ENCODE measurements at places on chromosomes 4 and X. TPM values are rescaled to one million over a fixed set of nuclear protein-coding genes. Genes with fewer than 3 reads are reported as not detected.

DNA sequence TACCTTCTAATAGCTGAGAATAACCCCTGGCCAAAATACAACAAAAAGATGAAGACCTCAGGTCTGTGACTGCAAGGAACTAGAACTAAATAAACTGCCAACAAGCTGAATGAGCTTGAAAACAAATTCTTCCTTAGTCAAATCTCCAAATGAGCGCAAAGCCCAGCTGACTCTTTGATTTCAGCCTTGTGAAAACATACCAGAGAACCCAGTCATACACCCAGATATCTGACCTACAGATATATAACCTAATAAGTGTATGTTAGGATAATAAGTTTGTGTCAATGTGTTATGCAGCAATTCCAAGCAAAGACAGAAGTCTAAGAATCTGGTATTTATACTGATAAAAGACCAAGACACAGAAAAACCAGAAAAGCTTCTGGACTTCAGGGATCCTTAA, 38.0 kb upstream of the ADGRL3 start:
- H3K27ac ChIP-seq, result no peak overlapping the region
- no peaks in the 10 kb centered on the region for H3K4me1 ChIP-seq
- no peak for DNase-seq
- H3K36me3 ChIP-seq, result no peaks in the 10 kb centered on the region

Gene PAGE1
- total RNA-seq, result not detected

DNA sequence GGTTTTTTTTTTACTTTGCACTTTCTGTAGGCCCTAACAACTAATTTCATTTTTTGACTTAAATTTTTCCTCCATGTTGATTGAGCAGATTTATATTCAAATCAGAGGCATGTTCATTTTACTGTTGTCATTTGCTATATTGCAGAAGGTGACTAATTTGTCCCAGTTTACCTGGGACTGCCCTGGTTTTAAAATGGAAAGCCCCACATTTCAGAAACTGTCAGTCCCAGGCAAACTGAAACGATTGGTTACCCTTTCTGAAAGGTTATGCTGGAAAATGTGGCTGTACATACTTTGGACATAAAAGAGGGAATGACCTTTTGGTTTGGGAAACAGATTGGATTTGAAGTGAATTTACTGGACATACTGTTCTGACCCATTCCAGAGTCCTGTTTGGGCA, 160.0 kb downstream of the SPCS3 start:
- H3K36me3 ChIP-seq, result no peaks in the 10 kb centered on the region
- no peak for DNase-seq
- no peaks in the 10 kb centered on the region for H3K4me1 ChIP-seq
- H3K27ac ChIP-seq, result no peak overlapping the region

GRCh38 chr4:139887376-139887802, 221.8 kb downstream of the MGST2 start:
- DNase-seq, result no peak
- peak overlapping the region; percentile 22 for H3K27ac ChIP-seq
- peak overlapping the region; percentile 14 for H3K4me3 ChIP-seq
- H3K27me3 ChIP-seq, result no peaks in the 10 kb centered on the region

DNA sequence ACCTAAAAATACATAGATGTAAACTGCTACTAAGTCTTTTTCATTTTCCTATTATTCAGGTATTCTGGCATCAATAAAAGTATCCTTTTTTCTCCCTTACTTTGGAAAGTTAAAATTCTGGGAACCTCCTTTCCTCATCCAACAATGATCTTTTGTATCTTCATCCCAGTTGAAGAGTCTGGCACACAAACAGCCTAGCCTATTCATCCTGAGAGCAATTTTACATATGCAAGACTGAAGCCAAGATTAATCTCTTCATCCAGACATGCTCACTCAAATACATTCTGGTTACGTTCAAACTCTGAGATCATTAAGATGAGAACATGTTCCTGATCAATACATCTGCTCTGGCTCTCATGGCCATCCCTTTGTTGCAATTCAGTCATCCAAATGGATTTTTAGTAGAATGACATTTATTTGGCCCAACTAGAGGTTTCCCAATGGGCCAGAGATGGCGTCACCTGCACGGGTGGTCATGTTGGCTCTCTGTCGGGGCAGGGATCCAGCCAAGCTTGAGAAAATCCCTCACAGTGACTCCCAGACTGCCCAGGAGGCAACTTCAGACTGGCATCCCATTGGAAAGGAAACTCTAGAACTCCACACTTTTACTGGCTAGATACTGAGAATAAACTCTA, 135.3 kb upstream of the VCX2 start:
- no peak overlapping the region for H3K27ac ChIP-seq
- no peaks in the 10 kb centered on the region for H3K27me3 ChIP-seq
- no peak for DNase-seq
- no peaks in the 10 kb centered on the region for H3K36me3 ChIP-seq
- no peak overlapping the region for H3K4me3 ChIP-seq

GRCh38 chr4:183985786-183986185, 80.7 kb downstream of the STOX2 start:
- no peaks in the 10 kb centered on the region for H3K27me3 ChIP-seq
- no peak overlapping the region for H3K4me3 ChIP-seq
- H3K36me3 ChIP-seq, result no peaks in the 10 kb centered on the region
- no peak for DNase-seq
- H3K27ac ChIP-seq, result no peak overlapping the region

DNA sequence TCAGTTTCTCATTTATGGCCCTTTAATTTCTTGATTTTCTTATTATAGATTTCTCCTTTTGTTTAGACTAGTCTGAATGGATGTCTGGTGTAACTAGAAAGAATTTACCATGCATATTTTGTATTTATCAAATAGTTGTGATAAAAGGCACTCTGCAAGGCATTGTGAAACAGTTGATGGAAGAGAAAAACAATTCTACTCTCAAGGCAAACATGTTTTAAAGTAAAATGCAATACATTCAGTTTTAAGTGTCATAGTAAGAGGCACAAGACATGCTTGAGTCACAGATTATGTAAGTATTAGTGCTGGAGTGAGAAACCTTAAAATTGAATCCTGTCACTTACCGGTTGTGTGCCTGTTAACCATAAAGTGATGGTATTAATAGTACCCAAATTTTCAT, 283.3 kb upstream of the DKK2 start:
- DNase-seq, result no peak
- H3K4me3 ChIP-seq, result no peak overlapping the region
- no peaks in the 10 kb centered on the region for H3K4me1 ChIP-seq
- H3K27ac ChIP-seq, result no peak overlapping the region
- H3K36me3 ChIP-seq, result no peaks in the 10 kb centered on the region

DNA sequence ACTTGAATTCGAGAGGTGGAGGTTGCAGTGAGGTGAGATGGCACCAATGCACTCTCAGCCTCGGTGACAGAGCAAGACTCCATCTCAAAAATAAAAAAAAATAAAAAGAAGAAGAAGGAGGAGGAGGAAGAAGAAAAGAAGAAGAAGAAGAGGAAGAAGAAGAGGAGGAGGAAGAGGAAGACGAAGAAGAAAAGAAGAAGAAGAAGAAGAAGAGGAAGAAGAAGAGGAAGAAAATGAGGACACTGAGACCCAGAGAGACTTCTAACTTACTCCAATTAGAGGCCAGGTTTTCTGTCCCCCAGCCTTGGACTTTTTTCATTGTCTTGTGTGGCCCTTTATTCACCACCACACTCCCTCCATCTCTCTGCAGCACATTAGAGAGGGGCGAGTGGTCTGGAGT, 70.7 kb downstream of the ATG4A start:
- no peaks in the 10 kb centered on the region for H3K36me3 ChIP-seq
- H3K4me3 ChIP-seq, result no peak overlapping the region
- no peaks in the 10 kb centered on the region for H3K4me1 ChIP-seq
- no peaks in the 10 kb centered on the region for H3K27me3 ChIP-seq

- H3K27ac ChIP-seq, result no peak overlapping the region
- no peaks in the 10 kb centered on the region for H3K36me3 ChIP-seq
- DNase-seq, result no peak
- H3K4me1 ChIP-seq, result no peaks in the 10 kb centered on the region
Observed at GRCh38 chr4:146346276-146346675, 131.9 kb downstream of the REELD1 start.

Gene FAM9C
- total RNA-seq, result not detected

- H3K36me3 ChIP-seq, result no peaks in the 10 kb centered on the region
- H3K4me1 ChIP-seq, result peaks cover 43% of the 10 kb centered on the region
- DNase-seq, result peak; percentile 31
- no peaks in the 10 kb centered on the region for H3K27me3 ChIP-seq
- no peak overlapping the region for H3K27ac ChIP-seq
- no peak overlapping the region for H3K4me3 ChIP-seq
Observed at GRCh38 chr4:99090481-99091215, 2.1 kb upstream of the ADH5 start.

DNA sequence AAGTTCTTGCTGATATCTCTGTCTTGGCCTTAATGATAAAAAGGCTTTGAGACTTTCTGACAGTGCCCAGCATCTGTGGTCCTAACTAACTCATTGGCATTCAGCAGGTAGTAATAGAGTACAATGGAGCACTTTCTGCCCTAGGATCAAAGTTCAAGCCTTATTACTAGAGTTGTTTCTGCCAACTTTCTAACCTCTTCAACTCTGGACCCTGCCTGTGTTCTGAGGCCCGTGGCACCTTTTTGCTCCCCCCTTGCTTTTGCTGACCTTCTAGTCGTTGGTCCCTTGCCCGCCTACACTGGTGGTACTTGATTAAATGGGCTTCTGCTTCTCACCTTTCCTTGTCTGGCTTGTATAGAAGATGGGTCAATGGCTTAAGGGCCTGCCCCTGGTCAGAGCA, 126.3 kb downstream of the PPARGC1A start:
- no peak overlapping the region for H3K27ac ChIP-seq
- H3K36me3 ChIP-seq, result no peaks in the 10 kb centered on the region
- DNase-seq, result no peak
- H3K27me3 ChIP-seq, result no peaks in the 10 kb centered on the region
- no peak overlapping the region for H3K4me3 ChIP-seq
- no peaks in the 10 kb centered on the region for H3K4me1 ChIP-seq

GRCh38 chrX:110276778-110277177, 41.1 kb downstream of the AMMECR1 start:
- H3K4me3 ChIP-seq, result no peak overlapping the region
- H3K36me3 ChIP-seq, result no peaks in the 10 kb centered on the region
- H3K27me3 ChIP-seq, result no peaks in the 10 kb centered on the region
- no peak for DNase-seq
- no peaks in the 10 kb centered on the region for H3K4me1 ChIP-seq

DNA sequence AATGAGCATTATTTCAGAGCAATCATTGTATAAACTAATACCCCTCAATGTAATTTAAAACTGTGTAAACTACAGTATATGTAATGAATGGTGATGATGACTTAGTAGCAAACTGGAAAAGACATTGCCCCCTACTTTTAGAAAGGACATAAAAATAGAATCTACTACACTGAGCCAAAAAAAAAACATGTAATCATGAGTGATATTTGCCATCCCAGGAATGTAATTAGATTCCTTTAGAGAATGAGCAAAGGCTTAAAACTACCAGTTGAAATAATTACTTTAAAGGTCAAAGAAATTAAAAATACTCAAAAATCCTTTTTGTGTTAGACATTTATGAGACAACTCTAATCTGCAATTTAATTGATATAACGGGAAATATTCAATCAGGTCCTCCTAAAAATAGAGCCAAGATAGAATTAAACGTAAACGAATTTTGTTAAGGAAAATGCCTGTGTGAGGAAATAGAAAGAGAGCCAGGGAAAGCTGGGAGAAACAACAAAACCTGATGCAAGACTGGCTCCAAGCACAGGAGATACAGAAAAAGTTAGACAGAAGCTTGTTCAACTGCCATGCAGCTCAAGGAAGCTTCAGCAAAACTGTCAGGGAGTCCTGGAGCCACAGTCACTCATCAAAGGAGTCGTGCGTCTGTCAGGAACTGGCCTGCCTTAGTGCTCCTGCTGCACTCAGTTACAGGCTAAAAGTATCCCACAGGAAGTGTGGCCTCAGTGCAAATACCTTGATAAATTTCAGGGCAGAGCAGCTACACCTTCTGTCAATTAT, 655.7 kb upstream of the INTU start:
- H3K36me3 ChIP-seq, result no peaks in the 10 kb centered on the region
- no peak overlapping the region for H3K4me3 ChIP-seq
- H3K27me3 ChIP-seq, result no peaks in the 10 kb centered on the region
- DNase-seq, result no peak
- H3K27ac ChIP-seq, result no peak overlapping the region
- no peaks in the 10 kb centered on the region for H3K4me1 ChIP-seq

DNA sequence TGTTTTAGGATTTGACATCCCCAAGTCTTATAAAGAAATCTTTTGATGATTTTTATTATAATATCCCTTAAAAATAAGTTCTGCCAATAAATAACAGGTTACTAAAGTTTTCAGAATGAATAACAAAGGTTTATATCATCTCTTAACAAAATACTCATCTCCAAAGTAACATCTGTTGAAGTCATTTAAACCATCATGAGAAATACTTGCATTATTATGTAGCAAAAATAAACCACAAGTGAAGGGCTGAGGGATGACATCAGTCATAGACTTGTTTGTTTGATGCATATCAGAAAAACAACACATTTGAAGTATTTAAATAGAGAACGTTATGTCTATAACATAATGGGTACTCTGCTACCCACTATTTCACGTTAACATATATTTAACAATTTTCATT, 114.9 kb downstream of the SPOCK3 start:
- no peak overlapping the region for H3K4me3 ChIP-seq
- no peak for DNase-seq
- no peak overlapping the region for H3K27ac ChIP-seq
- no peaks in the 10 kb centered on the region for H3K27me3 ChIP-seq
- H3K36me3 ChIP-seq, result no peaks in the 10 kb centered on the region

All from stomach (tissue), 19 donors.